Activated CD4-positive, CD25-positive, alpha-beta regulatory T cell (primary cell): ENCODE measurements at places on chromosomes 12 and 14.

- no peak for DNase-seq
These were observed 28.8 kb downstream of the HECTD4 start for GRCh38 chr12:112353393-112353792.

DNA sequence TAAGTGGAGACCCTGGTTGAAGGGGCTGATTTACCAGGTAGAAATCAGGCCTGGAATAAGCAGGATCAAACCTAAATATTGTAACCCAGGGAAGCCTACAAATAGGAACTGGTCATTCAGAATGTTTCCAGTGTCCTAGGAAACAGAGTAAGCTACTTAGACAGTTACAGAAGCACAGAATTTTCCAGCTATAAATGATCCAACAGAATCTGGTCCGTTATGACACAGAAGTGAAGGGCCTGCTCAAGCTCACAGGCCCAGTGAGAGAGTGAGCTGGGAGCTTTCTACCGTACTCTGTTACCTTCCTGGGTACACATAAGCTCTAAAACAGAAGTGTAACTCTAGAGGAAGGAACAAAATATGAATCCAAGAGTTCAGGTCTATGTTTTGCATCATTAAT is 119.1 kb downstream of the TTC7B start:
- DNase-seq: no peak

DNA sequence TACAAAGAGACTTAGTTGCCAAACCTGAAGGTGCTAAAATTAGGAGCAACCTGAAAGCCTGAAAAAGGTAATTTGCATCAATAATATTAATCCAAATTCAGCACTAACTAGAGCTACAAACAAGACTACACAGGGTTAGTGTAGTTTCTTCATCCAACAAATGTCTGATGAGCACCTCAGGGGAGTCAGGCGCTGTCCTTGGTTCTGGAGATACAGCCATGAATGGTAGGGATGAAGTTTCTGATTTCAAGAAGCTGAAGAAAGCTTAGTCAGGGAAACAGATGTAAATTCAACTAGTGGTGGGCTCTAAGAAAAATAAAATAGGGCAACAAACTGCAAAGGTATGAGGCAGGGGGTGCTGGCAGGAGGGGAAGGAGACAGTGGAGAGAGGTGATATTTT is 266.3 kb downstream of the GLT1D1 start:
- no peak for DNase-seq

- no peak for DNase-seq
These were observed 192.1 kb upstream of the GARIN6 start for GRCh38 chr12:99455350-99456035.

GRCh38 chr14:58701156-58701555 is 63.4 kb downstream of the DACT1 start:
- no peak for DNase-seq

DNA sequence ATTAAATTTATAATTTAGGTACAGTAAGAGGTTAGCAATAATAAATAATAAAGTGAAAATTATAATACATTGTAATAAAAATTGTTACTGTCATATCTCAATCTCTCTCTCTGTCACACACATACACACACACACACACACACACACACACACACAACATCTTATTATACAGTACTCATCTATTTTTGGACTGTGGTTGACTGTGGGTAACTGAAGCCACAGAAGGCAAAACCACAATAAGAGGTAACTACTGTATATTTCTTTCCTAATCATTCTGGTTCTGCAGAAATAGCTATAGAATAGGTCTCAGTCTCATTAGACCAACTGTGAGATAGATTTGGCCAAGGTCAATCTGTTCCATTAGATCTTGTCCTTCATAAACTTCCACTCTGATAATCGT is 33.1 kb upstream of the PTPRO start:
- no peak for DNase-seq

GRCh38 chr12:98530068-98530467 is 14.7 kb downstream of the TMPO start:
- DNase-seq: no peak

- DNase-seq: no peak
These were observed 6.7 kb upstream of the SLC25A29 start for GRCh38 chr14:100312877-100313400.

DNA sequence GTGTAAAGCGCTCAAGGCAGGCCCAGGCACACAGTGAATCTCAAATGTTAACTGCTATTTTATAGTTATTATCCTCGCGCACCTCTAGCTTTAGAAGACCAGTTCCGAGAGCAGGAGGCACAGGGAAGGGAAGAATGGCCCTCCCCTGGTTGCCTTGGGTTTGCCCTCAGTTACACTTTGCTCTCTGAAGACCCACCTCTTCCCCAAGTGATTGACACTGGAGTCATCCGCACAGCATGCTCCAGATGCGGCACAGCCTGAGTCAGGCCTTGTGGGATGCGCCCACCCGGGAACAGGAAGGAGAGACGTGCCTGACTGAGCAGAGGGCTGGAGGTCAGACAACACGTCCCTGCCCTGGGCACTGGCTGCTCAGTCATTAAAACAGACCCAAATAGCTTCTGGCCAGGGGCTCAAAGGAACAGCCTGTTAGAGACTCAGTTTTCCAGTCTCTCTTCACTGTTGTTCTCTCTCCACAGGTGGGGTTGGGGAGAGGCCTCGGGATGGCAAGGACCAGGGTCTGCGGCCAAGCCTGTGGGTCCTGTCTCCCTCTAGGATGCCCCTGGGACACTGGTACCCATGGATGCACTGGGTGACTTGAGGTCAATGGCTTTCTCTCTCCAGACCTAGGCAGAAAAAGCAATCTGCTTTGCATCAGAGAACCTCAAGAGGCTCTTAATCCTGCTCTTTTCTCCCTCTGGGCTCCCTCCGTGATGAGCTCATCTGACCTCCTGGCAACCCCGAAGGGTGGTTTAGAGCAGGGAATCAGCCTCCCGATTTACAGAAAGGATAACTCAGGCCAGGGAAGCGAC is 13.6 kb upstream of the MLXIP start:
- no peak for DNase-seq

GRCh38 chr12:58314610-58315009 is 373.2 kb downstream of the ATP23 start:
- no peak for DNase-seq

GRCh38 chr12:123720141-123720814 is 8.1 kb downstream of the ATP6V0A2 start:
- no peak for DNase-seq

- DNase-seq: no peak
These were observed 58.9 kb upstream of the ANKS1B start for GRCh38 chr12:100043631-100044030.

GRCh38 chr12:53179687-53180219 is 769 bp upstream of the ZNF740 start:
- no peak for DNase-seq

DNA sequence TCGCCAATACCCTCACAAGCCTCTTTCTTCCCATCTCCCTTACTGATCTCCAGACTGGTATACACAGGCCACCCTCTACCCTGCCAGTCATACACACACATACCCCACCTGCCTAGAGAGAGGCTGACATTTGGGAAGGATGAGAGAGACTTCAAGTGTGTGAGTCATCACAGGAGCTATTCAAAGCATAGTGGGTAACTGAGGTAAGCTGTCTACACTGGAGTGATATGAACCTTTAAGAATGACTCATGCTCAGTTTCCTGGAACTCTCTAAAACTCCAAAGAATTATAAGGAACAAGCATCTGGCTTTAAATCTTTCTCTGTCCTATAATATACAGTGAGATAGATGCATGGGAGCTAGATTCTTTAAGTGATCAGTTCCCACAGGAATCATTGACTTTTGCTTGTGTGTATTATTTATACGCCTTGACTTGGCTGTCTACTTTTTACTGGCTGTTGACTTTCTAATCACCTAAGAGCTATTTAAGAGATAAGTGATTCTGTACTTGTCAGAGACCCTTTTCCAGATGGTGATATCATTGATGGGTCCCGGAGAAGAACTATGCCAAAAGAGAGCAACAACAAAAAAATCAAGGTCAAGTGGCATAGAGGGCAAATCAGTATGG is 5.8 kb downstream of the IGF1 start:
- no peak for DNase-seq

GRCh38 chr12:62934239-62934798 is 631 bp downstream of the PPM1H start:
- no peak for DNase-seq

GRCh38 chr12:126437934-126438333 is 1372.7 kb downstream of the AACS start:
- DNase-seq: no peak

DNA sequence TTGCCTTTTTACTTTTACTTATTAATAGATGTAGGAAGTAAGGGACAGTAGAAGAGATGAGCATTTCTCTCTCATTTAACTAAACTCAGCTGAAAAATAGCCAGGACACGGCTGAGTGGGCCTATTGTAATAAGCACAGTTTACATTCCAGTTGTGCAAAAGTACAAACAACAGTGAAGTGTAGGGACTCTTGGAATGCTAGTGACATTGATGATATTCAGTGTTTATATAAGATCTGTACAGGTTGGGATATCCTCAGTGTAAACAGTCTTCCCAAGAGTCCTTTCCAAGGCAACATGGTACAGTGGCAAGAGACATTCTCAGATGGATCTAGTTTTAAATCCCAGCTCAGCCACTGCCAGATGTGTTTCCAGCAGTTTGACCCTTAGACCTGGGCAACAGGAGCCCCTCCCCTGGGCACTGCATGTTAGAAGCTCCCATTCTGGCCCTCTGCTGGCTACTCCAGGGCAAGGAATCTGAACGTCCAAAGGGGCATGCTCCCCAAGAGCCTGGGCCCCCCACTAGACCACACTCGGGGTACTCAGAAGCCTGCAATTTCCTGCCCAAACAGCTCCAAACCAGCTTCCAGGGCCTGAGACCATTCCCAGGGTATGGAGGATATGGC is 55.3 kb downstream of the STAB2 start:
- DNase-seq: no peak
